ENCODE measurements at places on chromosomes 7 and 10.

DNA sequence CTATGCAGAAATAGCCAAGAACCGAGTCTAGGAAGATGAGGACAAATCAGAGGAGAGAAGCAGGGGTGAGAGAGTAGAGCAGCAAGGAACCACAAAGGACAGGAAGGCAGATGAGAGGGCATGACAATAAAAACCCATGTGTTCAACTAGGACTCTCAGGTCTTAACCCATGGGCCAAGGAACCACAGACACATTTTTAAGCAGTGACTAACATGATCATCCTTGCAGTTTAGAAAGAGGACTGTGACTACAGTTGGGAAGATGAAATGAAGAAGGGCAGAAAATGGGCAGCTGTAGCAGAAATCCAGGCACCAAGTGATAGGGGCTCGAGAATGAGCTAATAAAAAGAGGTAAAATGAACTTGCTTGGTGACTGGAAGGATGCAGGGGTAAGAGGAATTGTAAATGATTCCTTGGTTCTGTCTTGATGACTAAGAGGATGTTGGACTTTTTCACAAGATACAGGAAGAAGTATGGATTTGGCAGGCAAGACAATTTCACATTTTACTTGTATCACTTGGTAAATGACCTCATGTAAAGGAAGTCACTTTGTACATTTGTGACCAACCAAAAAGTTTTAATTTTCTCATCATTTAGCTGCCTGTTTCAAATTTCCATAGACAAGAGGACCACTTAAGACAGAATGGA lies 22.8 kb downstream of the SGMS1 start:
- DNase-seq: no peak

DNA sequence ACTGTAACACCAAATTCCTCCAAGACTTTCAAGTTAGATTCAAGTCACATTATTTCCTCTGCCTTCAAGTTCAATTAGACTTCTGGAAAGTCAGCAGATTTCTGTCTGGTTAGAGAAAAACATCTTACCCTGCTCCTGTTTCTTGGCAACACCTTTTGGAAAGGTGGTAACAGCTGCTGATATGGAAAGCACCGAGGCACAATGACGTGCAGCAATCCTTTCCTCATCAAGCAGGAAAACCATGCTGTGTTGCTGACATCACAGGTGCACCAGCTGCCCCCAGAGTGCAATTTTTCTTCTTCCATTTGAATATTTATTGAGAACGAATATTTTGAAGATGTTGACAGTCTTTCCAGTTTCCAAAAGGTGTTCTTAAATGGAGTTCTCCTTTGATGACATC lies 41.9 kb downstream of the ZNF800 start:
- DNase-seq: no peak

- DNase-seq: peak; percentile 51
Measured at GRCh38 chr7:129438839-129439651, 4.8 kb downstream of the STRIP2 start.

- DNase-seq: no peak
Measured at GRCh38 chr10:71665456-71665855, 54.1 kb downstream of the C10orf105 start.

DNA sequence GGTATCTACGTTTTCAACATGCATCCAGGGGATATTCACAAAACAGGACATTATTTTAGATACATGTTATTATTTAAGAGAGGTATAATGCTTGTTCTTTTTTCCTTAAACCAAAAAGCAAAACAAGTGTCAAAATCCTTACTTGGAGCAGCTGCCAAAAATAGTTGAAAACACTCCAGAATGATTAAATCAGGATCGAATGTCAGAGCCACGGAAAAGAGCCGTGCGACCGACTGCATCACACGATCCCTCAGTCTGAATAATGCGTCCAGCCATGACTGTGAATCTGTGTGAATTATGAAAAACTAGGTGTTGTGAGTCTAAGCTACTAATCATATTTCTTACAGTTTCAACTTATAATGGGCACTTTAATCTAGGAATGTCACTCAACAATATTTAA lies 126.0 kb downstream of the PARD3 start:
- no peak for DNase-seq

DNA sequence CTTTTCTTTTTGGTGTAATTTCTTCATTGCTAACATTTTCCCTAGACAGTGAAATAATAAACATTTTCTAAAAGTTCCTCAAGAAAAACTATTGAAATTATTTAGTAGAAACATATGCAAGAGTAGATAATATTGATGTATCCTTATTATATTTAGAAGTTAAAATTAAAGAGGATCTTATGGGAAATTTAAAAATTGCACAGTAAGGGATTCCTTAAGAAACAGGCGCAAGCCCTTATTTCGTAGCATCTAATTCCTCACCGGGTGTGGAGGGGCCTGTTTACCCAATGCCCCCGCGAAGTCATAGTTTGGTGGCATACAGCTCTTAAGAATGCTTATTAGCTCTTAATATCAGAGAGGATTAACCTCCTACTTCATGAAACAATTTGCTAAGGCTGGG lies 467.1 kb downstream of the DNAJB6 start:
- no peak for DNase-seq

GRCh38 chr7:2821842-2822507 lies 22.1 kb downstream of the GNA12 start:
- DNase-seq: no peak

- no peak for DNase-seq
Measured at GRCh38 chr10:77494756-77495541, 142.7 kb downstream of the KCNMA1 start.

DNA sequence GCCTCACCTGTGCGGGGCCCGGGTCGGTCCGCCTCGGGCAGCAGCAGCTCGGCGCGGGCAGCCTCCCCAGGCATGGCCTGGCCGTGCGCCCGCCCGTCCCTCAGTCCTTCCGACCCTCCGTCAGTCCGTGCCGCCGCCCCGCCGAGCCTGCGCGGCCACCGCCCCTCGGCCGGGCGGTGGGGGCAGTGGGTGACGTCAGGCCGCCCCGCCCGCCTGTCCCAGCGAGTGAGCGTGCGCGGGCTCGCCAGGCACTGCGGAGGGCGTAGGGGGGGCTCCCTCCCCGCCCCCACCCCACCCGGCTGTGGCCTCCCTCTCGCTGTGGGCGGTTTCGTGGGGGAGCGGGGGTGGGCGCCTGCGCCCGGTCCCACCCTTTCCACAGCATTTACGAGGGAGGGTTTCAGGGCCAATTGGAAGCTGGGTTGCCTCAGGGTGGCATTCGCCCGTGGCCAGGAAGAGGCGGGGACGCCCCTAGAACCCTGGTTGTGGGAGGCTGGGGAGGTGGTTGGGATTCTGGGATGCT lies at the start of gene NACAD:
TSS of gene NACAD (minus strand) at position 149 of the 520 bp plus-strand sequence. CDS start at position 74, 75 bp downstream.
- no peak for DNase-seq

GRCh38 chr7:113131367-113131766 lies 13.0 kb upstream of the SMIM30 start:
- DNase-seq: no peak

- DNase-seq: no peak
Measured at GRCh38 chr7:131521651-131522163, 34.7 kb downstream of the PODXL start.

- DNase-seq: no peak
Measured at GRCh38 chr10:8462565-8462964, 408.1 kb downstream of the GATA3 start.

DNA sequence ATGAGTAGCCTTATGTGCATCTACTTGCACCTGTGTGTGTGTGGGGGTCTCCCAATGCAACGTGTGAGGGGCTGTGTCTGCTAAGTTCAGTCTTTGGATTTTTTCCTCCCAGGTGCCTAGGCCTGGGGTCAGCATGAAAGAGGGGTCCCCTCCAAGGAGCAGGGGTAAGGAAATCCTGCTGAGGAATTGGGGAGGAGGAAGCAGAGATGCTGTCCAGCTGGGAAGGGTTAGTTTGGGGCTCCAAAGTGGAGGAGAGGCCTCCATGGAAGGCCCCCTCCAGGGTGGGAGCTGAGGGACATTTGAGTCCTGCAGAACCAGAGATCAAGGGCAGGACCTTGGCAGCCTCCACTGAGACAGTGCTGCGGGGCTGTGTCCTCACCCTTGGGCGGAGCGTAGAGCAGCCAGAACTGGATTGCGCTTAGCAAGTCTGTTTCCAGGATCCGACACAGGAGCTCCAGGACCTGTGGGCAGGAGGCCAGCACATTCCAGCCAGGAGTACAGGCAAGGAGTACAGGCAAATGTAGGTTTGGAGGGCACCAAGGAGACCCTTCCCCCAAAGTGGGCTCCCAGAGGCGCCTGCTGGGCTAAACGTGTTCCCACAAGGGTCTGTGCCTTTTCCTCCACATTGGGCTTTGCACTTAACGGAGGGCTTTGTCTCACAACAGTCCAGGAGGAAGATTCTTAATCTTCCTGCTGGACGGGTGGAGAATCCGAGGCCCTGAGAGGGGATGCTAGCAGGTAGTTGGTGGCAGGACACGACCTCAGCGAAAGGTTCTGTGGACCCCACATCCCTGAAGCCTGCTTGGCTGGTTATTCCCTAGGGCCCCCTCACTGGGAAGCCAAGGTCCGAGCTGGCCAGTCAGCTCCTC lies 10.1 kb downstream of the TBATA start:
- no peak for DNase-seq

DNA sequence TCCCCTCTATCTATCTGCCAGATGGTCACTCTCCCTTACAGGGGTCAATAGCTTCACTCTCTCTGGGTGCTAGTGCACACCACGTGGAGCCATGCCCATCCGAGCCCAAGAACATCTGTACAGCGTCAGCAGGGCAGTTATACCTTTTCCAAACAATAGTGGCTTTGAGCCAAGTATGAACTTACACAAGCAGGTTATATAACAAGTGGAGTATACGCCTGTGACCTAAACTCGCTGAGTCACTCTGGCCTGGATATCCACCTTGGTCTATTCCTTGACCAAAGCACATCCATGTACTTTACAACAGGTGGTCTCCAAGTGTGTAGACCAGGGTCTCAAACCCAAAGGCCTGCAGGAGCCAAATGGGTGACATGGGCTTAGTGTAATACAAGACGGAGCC lies 20.3 kb downstream of the PLAC9 start:
- no peak for DNase-seq

DNA sequence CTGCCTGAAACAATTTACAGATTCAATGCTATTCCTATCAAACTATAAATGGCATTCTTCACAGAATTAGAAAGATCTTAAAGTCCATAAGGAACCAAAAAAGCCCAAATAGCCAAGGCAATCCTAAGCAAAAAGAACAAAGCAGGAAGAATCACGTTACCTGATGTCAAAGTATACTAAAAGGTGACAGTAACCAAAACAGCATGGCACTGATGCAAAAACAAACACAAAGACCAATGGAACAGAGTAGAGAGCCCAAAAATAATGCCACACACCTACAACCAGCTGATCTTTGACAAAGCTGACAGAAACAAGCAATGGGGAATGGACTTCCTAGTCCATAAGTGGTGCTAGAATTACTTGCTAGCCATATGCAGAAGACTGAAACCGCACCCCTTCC lies 166.0 kb downstream of the KMT2E start:
- no peak for DNase-seq

DNA sequence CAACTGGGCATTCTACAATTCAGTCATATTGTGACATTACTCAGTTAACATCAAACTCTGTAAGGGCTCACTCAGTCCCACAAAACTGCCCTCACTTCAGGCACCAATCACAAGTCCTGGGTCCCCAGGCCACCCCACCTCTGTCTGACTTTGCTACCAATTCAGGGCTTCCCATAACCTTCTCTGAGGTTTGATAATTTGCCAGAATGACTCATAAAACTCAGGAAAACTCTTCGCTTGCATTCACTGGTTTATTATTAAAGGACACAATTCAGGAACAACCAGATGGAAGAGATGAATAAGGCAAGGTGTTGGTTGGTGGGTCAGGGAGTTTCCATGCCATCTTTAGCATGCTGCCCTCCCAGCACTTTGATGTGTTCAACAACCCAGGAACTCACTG lies 41.3 kb downstream of the AVL9 start:
- no peak for DNase-seq

DNA sequence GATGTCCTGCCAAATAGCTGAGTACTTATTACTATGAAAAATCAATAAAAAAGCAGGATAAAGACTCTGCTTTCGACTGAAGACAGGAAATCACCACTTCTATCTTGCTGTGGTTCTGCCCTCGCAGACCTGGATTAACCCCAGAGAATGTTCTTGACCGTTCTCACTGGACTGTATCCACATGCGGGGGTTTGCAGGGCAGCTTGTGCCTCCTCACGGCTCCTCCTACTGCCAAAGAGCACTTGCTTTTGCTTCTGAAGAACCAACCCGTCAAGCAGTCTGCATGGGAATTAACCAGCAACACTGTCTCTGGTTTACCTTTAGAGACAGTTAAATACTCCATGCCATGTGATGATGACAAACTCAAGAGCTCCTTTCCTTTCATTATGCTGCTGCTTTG lies 184.0 kb downstream of the GFRA1 start:
- no peak for DNase-seq

GRCh38 chr7:48042636-48043035 lies 7.3 kb downstream of the C7orf57 start:
- no peak for DNase-seq

GRCh38 chr7:89283302-89283701 lies 487.8 kb upstream of the TEX47 start:
- no peak for DNase-seq

DNA sequence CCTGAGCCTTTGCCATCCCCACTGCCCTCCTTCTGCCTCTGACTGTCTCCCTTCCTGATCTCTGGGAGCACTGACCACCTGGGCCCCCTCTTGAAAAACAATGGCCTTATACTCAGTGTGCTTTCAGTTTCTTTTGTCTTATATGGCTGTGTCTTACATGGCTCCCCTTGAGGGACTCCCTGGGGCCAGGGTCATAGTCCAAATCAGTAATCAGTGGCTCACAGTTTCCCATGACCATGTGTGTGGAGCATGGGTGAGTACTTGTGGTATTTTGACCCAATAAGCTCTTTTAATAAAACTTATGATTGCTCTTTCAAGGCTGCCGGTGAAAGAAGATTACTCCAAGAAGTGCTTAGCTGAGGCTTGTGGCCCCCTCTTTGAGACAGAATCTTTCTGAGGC lies 62.4 kb upstream of the PCBD1 start:
- DNase-seq: no peak

DNA sequence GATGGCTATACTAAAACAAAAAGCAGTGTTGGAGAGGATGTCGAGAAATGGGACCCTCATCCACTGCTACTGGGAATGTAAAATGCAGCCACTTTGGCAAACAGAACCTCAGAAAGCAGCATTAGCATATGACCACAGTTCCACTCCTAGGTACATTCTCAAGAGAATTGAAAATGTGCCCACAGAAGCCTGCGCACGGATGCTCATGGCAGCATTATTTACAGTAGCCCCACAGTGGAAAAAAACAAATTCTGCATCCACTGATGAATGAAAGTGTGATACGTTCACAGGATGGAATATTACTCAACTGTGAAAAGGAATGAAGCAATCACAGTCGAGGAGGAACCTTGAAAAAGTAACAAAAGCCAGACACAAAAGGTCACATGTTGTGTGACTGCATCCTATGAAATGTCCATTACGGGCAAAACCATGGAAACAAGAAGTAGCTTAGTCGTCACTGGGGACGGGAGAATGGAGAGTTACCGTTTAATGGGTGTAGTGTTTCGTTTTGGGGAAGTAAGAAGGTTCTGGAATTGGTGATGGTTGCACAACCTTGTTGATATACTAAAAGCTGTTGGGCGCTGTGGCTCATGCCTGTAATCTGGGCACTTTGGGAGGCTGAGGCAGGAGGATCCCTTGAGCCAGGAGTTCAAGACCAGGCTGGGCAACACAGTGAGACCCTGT lies 2.5 kb upstream of the UPK3B start:
- no peak for DNase-seq

Measured in stimulated activated CD4-positive, alpha-beta T cell treated with anti-CD3 and anti-CD28 coated beads, Interleukin-12 subunit alpha, Interleukin-12 subunit beta, amount 100 ng/mL, for 4 hours (primary cell).